ENCODE measurements at places on chromosomes 1 and 21.

DNA sequence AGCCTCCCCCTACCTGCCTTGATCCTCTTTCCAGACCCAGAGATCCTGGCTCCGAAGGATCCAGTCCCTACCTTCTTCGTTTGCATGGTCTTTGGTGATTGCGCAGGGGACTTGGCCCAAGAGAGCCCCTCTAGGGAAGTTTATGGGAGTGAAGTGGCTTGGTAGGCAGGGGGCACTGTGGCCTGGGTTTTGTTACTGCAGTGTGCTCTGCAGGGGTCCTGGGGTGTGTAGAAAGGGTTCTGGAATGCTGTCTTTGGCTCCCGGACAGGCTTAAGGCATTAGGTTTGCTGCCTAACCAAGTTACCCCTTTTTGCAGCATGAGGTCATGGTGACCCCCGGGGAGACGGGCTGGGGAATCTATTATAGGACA, 3.8 kb downstream of the ATP8B2 start:
- no peak for DNase-seq

GRCh38 chr1:55724551-55725325, 509.6 kb upstream of the USP24 start:
- DNase-seq = no peak

DNA sequence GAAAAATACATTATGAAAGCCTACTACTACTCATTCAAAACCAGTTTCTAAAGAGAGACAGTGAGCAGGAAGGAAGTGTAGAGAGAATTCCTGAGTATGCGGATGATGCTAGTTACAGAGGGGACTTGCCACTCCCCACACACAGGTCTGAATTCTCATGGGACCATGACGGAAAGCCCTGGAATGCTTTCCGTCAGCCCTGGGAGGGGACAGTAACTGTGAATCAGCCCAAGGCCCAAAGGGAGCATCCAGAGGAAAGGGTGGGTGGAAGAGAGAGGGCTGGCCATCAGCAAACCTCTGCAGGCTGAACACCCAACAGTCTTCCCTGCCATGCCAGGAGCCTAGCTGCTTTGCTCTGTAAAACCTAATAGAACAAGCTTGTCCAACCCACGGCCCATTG, 36.4 kb downstream of the RCSD1 start:
- DNase-seq = no peak

GRCh38 chr1:84856726-84857270, 36.2 kb downstream of the LPAR3 start:
- DNase-seq = no peak

DNA sequence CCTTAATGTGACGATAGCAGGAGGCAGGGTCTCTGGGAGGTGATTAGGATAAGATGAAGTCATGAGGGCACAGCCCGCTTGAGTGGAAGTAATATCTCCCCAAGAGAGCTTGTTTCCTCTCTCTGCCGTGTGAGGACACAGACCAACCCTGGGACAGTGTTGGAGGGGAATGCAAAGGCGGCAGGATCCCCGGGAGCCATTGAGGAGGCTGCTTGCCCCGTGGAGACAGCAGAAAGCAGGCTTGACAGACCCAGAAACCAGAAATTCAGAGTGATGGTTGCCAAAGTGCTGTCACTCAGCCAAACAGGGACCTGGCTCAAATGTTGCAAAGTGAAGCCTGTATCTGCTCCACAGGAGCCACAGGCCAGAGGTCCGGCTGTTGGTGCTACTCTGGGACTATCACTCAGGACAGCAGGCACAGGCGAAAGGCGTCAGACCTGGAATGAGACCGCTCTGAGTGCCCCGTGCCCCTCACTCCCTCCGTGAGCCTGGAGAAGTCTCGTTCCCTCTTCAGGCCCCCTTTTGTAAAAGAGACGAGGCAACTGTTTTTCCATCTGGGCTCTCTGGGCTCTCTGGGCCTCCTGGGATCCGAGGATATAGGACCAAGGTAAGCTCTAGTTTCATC, 96.6 kb upstream of the VANGL1 start:
- DNase-seq = no peak

GRCh38 chr21:41641510-41641815, 125.4 kb downstream of the RIPK4 start:
- DNase-seq = no peak

DNA sequence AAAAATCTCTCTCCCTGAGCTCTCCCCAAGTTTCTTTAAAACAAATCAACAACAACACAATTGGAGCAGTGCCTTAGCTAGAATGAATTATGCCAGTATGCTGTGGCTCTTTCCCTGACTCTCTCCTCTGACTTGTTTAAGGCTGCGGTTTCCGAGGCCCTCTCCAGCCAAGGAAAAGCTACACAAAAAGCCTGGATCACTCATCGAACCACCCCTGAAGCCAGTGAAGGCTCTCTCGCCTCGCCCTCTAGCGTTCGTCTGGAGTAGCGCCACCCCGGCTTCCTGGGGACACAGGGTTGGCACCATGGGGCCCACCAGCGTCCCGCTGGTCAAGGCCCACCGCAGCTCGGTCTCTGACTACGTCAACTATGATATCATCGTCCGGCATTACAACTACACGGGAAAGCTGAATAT, 1.9 kb downstream of the S1PR1 start:
- DNase-seq = peak; percentile 88

DNA sequence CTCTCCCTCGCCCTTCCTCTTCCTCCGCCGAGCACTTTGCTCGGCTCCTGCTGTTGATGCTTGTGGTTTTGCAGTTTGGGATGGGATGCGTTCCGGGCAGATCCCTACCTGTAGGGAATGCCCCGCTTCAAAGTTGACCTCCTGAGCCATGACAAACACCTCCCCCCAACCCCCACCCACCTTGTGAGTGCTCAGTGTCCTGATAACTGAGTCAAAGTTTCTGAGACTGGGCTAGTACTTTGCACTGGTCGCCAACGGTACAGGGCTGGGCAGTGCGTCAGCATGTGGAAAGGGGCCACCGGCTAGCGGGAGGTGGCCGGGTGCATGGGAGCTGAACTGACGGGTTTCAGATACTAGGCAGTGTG, 771 bp downstream of the RABGAP1L start:
- DNase-seq = no peak

DNA sequence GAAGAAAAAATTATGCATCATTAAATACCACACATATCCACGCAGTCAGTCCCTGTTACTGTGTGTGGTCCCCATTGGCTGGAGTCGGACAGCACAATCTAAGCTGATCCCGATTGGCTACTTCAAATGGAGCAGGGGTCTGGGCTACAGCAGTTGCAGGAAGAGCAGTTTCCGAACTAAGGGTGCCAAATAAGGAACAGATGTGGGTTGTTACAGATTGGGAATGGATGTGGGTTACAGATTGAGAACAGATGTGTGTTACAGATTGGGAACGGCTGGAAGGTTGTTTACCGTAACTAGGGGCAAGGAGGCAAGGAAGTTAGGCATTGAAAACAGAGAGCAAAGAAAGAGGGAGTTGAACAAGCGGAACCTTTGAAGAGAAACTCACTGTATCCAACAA, 19.9 kb downstream of the OR2L13 start:
- no peak for DNase-seq

DNA sequence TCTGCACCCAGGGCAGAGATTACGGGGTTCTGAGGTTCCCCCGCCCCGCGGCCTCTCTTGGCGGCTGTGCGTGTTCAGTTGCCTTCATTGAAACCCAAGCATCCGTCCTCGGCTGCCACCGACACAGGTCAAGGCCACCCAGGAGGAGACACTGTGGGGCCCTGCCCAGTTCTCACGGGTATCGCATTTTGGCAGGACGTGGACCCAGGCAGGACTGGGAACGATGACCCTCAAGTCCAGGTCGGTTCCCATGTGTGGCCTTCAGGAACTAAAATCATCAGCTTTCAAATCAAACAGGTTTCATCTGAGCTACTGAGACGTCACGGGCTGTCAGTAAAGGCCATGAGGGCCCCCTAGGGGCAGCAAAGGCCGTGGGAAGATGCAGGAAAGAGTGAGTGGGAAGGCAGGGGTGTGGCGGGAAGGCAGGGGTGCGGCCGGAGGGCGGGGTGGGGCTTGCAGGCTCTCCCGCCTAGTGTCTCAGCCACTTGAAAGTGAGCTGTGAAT, 7.0 kb upstream of the C1orf174 start:
- peak; percentile 44 for DNase-seq

GRCh38 chr1:10337436-10337835, 61.4 kb upstream of the PGD start:
- no peak for DNase-seq

DNA sequence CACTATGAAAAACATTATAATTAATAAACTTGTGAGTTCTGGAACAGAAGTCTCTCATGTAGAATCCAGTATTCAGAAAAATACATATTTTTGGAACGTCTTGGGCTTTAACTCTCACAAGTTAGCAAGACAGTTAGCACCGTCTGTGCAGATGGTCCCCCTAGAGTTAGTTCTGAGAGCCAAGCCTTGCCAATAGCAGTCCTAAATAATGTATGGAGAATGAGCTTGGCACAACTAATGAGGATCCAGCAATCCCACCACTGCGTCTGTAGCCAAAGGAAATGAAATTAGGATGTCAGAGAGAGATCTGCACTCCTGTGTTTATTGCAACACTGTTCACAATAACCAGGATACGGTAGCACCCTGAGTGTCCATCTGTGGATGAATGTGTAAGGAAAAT, 54.6 kb upstream of the VAMP3 start:
- no peak for DNase-seq

DNA sequence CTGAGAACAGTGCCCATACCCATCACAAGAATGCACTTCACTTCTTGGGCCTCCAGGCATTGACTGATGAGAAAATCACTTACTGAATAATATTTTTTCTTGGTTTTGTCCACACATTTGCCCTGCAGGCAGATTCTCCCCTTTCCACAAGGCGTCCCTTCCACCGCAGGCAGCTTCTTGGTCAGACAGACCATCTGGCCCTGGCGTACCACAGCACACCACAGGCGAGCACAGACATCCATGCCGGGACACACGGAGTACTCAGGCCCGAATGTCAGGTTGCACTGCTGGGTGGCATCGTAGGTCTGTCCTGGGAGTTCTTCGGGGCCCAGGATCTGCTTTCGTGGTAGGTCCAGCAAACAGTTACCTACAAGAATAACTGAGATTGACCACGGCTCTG, 32.5 kb downstream of the ADAMTS5 start:
- DNase-seq = no peak

DNA sequence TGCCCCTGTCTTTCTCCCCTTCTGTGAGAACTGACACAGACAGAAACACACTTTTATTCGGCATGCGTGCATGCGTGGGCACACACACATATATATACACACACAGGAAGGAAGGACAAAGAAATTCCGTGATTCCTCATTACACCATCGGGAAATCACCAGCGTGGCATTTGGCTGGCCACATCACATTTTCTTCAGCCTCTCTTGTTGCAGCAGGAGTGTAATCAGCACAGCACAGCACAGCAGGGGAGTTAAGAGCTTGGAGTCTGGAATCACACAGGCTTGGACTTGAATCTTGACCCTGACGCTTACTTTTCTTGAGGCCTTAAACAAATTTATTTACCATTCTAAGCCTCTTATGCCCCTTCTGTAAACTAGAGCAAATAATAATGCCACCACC, 45.3 kb upstream of the EPHA8 start:
- no peak for DNase-seq

DNA sequence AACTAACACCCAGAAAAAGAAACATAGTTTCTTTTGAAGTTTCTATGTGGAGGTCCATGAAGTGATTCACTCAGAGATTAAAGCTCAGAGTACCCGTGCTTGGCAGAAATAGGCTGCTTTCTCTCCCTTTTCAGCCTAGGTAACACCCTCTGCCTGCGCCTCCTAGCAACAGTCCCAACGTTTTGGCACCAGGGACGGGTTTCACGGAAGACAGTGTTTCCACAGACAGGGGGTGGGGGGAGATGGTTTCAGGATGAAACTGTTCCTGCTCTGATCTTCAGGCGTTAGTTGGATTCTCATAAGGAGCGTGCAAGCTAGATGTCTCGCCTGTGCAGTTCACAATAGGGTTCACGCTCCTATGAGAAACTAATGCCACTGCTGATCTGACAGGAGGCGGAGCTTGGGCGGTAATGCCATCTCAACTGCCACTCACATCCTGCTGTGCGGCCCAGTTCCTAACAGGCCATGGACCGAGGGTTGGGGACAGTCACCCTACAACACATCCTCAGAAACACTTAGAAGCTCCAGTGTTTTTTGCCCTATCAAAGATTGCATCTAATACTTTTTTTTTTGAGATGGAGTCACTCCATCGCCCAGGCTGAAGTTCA, 53.2 kb downstream of the CHML start:
- no peak for DNase-seq

GRCh38 chr1:154807048-154807591, 63.0 kb downstream of the KCNN3 start:
- no peak for DNase-seq

DNA sequence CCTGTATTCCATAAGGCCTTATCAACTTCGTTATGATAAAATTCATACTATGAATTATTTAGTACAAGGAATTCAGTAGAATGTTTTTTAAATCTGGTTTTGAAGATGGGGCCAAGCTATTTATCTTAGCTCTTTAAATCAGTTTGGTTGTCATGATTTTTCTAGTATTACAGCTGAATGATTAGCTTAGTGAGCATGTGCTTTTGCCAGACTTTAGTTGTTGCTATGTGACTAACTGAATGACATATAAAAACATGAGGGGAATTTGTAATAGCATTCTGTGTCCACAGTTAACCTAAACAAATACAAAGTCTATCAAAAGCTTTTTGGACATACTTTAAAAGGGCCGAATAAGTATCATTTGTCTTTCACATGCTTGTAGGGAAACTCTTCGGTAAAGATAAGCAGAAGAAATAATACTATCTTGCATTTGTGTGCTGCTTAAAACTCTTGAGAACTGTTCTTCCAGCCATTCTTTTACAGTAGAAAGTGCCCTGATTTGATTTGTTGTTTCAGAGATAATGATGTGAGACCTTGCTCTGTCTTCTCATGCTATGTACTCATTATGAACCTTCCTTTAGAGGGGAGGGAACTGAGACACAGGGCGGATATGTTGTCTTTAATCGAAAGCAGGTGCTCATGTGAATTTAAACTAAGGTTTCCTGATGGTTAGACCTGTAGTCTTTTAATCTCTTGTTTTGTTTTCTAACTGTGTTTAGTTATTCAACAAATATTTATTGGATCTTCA, 18.8 kb downstream of the NEK7 start:
- peak; percentile 59 for DNase-seq

GRCh38 chr1:223487887-223488259, 94.7 kb downstream of the CCDC185 start:
- DNase-seq = no peak

- DNase-seq = no peak
Measured at GRCh38 chr21:27246741-27247140, 279.9 kb upstream of the ADAMTS5 start.

GRCh38 chr21:46551636-46552241, 53.1 kb downstream of the S100B start:
- DNase-seq = peak; percentile 56

Data from CD4-positive, alpha-beta T cell treated with Interleukin-17A for 1 hour (primary cell).